Cerebellum (tissue), 4 donors: ENCODE measurements at places on chromosomes 6 and 20. TPM values are rescaled to one million over a fixed set of nuclear protein-coding genes. Genes with fewer than 3 reads are reported as not detected.

DNA sequence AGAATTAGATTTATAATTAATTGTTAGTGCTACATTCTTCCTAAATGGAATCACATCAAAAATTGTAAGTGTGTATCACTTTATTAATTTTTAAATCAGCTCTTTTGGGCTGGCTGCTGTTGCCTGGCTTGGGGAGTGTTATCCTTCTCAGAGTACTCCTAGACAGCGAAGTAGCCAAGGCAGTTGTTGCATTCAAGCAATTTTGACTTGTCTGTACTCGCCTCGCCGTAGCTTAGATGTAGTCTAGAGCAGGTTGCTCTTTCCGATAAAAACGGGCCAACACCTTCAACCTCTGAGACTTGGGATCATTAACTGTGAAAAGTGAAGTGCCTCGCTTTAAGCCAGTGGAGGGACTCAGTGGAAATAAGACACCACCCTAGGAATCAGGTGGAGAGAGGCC lies 151.3 kb downstream of the FARS2 start:
- no peak for DNase-seq

- no peak for DNase-seq
Observed at GRCh38 chr6:169824021-169824420, 72.6 kb downstream of the ERMARD start.

GRCh38 chr6:25959890-25960536 lies 2.6 kb upstream of the TRIM38 start:
- no peak for DNase-seq

GRCh38 chr6:17389274-17389847 lies 4.0 kb upstream of the CAP2 start:
- DNase-seq: no peak

- no peak for DNase-seq
Observed at GRCh38 chr6:78829407-78829806, 37.9 kb upstream of the IRAK1BP1 start.

GRCh38 chr20:62350098-62350628 lies 16.9 kb downstream of the LAMA5 start:
- no peak for DNase-seq

GRCh38 chr6:107943626-107944439 lies 14.2 kb downstream of the SEC63 start:
- DNase-seq: no peak

- no peak for DNase-seq
Observed at GRCh38 chr6:29479560-29479959, 8.2 kb downstream of the MAS1L start.

- no peak for DNase-seq
Observed at GRCh38 chr6:135265278-135265677, 84.2 kb downstream of the MYB start.

GRCh38 chr6:45427726-45428125 lies 50.0 kb upstream of the SUPT3H start:
- DNase-seq: no peak

DNA sequence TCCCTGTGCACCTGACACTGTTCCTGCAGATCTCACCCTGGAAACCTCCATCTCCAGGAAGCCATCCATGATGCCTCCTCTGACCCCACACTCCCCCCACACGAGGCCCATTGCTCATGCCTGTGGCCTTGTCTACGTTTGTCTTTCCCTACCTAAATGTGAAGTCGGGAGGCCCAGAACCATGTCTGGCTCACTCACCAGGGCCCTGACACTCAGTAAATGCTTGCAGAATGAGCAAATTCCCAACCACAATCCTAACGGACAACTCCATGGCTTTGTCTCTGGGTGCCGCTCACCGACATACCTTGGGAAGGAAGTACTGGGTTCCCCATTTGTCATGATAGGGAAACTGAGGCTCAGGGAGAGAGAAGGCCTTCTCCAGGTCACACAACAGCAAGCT lies 7.3 kb downstream of the PEDS1 start:
- DNase-seq: no peak

GRCh38 chr6:6402591-6402990 lies 82.1 kb upstream of the F13A1 start:
- DNase-seq: no peak

DNA sequence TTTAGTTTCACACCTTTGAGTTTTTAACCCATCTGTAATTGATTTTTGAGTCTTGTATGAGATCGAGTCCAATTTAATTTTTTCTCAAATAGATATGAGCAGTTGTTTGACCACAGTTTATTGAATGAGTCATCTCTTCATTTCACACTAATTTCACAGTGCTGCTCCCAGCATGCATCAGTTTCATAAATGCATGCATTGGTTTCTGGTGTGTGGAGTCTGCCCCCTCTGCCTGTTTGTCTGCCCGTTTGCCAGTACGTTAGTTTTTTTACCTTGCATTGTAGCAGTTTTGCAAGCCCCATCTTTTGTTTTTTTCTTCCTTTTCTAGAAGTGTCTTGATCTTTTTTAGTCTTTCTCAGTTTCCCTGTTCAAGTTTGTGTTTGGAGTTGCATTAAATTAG lies 11.9 kb downstream of the SLX4IP start:
- no peak for DNase-seq

DNA sequence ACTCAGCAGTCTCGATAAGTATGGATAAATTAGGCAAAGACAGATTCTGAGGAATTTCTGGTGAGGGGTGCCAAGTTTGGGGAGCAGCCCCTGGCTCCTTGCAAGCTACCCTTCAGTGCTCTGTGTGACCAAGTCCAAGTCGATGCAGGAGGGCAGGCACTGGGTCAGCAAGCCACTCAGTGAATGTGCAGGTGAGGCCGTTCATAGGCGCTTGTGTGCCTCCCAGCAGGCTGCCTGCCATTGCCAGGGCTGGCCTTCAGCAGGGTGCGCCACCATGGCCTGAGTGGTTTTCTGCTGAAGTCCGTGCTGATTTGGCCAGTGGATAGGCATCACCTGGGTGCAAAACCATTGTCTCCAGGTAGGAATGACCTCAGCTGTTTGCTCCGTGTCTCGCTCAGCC lies 3.3 kb upstream of the GNRH2 start:
- DNase-seq: no peak

GRCh38 chr6:2635911-2636310 lies 114.8 kb downstream of the MYLK4 start:
- no peak for DNase-seq

GRCh38 chr20:2004171-2004570 lies 10.3 kb upstream of the PDYN start:
- DNase-seq: no peak

- DNase-seq: no peak
Observed at GRCh38 chr20:37075932-37076685, 19.7 kb downstream of the RBL1 start.

DNA sequence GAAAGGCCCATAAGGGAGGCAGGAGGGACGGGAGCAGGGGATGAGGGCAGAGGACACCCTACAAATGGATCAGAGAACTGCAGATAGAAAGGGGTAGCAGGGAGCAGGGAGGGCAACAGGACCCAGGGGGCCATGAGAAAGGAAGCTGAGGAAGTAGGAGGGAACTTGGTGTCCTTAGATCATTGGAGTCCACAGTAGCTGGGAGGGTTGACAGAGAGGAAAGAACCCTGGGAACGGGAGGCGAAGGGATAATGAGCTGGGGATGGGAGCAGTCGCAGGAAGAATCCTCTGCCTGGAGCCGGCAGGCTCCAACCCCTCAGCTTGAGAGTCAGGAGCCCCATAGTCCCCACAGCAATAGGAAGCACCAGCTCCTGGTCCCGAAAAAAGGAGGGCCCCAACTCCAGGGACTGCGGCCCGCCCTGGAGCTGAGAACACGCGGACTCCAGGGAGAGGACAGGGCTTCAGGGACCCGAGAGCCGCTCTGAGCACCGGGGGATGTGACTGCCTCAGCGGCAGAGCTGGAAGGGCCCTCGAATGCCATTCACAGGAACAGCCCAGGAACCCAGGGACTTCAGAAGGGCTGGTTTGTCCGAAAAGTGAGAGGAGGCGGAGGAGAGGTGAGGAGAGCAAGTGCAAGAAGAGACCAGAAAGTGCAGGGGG lies 32.7 kb downstream of the HLA-A start:
- no peak for DNase-seq

- DNase-seq: no peak
Observed at GRCh38 chr6:154106251-154106650, 67.2 kb downstream of the OPRM1 start.

DNA sequence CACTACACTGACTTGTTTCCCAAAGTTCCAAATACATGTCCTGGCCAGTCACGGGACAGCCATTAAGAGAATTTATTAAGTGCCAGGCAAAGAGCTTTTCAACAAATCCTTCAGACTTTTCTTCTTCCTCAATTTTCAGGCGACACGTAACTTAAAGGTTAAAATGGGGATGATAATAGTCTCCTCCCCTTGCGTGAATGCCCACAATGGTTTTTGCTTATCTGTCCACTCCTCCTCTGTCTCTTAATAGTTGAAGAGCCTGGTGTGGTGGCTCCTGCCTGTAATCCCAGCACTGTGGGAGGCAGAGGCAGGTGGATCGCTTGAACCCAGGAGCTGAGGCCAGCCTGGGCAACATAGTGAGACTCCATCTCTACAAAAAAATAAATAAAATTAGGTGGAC lies 11.4 kb upstream of the PARD6B start:
- no peak for DNase-seq

DNA sequence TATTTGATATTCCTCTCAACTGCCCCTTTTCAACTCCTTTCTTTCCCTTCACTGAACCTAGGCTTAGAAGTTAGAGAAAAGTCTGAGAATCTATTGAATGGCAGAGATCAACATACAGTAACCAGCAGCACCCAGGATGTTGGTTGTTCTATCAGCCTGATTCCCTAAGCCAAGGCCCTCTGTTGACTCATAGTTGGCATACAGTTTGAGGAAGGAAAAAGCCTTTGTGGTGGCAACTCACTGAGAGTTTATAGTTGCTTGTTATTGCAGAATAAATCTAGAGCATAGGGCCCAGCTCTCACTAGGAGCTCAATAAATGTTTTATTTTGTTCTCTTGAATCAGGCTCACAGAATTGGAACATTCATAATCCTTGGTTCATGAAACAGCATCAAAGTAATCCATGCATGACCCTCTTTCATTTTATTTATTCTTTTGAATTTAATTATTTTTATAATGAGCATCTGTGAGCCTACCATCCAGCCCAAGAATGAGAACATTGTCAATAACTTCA lies 119.1 kb upstream of the ADGRF1 start:
- no peak for DNase-seq

DNA sequence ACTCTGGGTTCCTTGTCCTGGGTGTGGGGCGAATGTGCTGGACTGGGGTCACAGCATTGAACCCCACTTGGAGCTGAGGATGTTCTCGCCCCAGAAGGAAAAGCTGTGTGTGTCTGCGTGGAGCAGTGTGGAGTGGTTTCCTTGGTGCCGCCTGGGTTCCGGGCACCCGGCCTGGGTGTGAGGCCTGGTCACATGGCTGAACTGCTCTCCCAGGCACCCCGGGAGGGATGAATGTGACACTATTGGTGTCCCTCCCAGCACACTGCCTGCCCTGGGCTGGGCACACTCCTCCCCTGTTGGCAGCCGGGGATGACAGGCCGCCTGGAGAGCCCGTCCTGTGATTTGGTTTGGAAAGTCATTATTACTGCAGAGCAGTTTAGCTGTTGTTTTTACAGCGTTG lies 12.3 kb downstream of the MYT1 start:
- peak; percentile 68 for DNase-seq

DNA sequence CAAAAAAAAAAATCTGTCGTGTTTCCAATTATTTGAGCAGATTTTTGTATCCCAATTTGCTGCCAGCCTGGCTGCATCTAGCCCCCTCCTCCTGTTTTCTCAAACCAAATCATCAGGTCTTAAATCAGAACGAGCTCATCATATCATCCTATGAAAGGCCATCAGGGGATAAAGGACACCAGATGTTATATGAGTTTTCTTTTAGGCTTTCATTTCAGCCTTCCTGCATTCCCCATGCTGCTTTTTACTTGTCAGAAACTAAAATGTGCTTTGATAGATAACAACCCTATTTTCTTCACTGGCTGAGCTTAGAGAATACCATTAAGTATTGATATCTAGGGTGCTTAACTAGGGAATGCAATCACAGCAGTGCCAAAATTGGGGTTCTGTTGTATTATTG lies 968.4 kb upstream of the SLC35B3 start:
- DNase-seq: no peak

- DNase-seq: no peak
Observed at GRCh38 chr6:132261354-132261753, 139.9 kb downstream of the MOXD1 start.

DNA sequence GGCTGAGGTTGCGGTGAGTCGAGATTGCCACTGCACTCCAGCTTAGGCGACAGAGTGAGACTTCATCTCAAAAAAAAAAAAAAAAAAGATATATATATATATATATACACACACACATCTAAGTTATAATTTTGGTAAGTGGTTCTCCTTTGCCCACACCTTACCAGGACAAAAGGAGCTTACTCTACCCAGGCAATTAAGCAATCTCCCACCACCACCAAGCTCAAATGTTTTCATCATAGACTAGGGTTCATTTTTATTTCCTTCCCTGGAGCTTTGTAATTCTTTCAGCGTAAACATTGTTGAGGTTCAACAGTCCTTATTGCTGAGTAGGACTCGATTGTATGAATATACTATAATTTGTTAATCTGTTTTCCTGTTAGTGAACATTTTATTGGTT lies 23.5 kb downstream of the AMD1 start:
- DNase-seq: no peak

DNA sequence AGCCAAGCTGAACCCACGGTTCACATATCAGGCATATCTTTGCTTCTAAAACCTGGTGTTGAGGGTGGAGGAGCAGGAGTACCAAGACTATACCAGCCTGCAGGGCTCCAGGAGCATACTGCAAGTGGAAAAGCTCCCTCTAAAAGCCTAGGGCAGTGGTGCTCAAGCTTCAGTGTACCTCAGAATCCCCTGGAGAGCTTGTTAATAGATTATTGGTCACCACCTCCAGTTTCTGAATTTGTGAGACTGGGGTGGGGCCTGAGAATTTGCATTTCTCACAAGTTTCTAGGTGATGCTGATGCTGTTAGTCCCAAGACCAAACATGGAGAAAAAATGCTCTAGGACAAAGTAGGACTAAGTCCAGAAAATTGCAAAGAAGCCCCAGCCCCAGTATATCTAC lies 65.4 kb downstream of the FILIP1 start:
- DNase-seq: no peak

The ZNF341 gene
- total RNA-seq: 3.4 TPM

The ZSCAN23 gene
- total RNA-seq: 19.9 TPM

The MAS1 gene
- total RNA-seq: 0.09 TPM

The MYCT1 gene
- 3.1 TPM for total RNA-seq

The SLC35D3 gene
- total RNA-seq: 0.36 TPM

The PRR18 gene
- total RNA-seq: 0.54 TPM

The EDN1 gene
- 6.3 TPM for total RNA-seq

The DSE gene
- total RNA-seq: 41.1 TPM

The DNAH8 gene
- 0.09 TPM for total RNA-seq

The PARD6B gene
- total RNA-seq: 8.5 TPM

The MANEA gene
- total RNA-seq: 18.5 TPM

The BANF2 gene
- total RNA-seq: not detected

The ALDH8A1 gene
- 5.9 TPM for total RNA-seq

The MAS1L gene
- total RNA-seq: not detected

The PTK7 gene
- 53.7 TPM for total RNA-seq

The COL21A1 gene
- 15.5 TPM for total RNA-seq

The CTSZ gene
- total RNA-seq: 14.1 TPM

The HLA-DMA gene
- 0.73 TPM for total RNA-seq

The RGS17 gene
- total RNA-seq: 60.7 TPM
